Mucosa of descending colon (tissue), 3 donors: ENCODE measurements at places on chromosomes 1 and 21. TPM values are rescaled to one million over a fixed set of nuclear protein-coding genes. Genes with fewer than 3 reads are reported as not detected.

- DNase-seq, result peak; percentile 58
These were observed 87.1 kb upstream of the COL6A1 start for GRCh38 chr21:45894450-45894825.

DNA sequence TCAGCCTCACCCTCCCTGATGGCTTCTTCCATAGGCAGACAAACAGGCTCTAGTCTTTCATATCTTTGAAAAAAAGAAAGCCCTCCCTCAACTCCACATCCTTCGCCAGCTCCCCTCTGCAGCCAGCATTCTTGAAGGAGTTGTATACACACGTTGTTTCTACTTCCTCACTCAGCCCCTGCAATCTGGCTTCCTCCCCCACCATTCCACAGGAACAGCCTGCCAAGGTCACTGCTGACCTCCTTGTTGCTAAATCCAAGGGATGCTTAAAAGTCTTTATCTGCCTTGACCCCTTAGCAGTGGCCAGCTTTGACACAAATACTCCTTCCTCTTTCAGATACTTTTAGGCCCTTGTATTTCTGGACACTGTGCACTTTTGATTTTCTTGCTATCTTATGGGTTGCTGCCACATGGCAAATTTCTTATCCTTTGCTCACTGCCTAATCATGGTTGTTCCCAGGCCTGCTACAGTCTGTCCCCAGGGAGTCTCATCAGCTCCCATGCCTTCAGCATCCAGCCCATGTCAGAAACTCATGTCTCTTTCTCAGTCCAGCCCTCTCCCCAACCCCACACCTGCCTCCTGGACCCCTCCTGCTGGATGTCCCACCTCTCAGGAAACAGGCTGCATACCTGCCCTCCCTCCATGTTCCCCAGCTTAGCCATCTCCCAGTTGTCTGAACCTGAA is 8.3 kb downstream of the FAM229A start:
- DNase-seq, result peak; percentile 35

DNA sequence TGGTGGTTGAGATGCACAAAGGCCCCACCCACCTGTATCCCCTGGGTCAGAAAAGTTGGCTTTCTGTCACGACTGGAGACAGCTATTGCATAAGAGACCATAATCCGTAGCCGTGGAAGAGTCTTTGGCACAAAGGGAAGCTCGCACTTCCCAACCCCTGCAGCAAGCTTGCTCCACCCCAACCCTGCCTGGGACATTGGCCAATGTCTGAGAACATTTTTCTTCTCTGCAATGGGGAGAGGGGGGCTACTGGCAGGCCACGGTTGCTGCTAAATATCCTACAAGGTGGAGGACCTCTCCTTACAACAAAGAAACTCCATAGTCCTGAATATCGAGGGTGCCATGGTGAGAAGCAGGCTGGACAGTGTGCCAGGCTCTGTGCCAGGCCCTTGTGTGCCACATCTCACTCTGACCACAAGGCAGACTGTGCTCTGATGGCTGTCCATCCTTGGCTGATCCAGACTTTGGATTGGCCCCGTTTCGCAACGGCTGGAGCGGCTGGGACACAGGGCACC is 104.1 kb downstream of the CSMD2 start:
- peak; percentile 43 for DNase-seq

DNA sequence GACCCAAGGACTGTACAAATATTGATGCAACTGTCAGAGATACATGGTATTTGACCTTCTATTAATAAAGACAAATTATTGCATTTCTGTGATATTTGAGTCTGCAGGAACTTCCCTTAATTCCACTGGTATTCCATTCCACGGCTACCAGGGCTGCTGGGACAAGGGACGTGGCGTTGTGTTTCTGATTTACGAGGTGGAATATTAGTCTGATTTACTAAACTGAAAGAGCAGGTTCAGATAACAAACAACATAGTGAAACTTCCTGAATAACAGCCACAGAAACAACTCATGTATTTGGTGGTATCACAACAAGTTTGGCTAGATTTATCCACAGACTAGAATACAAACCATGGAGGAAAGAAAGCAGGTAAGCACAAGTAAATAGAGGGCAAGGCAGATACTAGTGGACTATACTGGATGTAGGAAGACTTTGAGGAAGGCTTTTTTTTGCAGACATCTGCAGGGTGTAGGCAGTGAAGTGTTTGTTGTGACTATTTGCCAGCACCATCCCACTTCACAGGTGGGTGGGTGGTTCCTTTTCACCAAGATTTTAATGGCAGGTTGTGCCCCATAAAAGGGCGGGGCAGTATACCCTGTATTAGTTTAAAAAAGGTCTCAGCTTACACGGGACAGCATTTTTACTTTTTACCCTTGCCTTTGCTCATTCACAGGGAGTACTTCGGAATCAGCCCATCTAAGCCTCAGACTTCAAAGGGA is 100.4 kb downstream of the FGGY start:
- peak; percentile 19 for DNase-seq

GRCh38 chr1:20609541-20609940 is 20.6 kb downstream of the CDA start:
- no peak for DNase-seq

- DNase-seq, result no peak
These were observed 118.5 kb downstream of the MATN1 start for GRCh38 chr1:30604801-30605440.

- no peak for DNase-seq
These were observed 129.3 kb upstream of the GJB5 start for GRCh38 chr1:34625521-34626015.

- no peak for DNase-seq
These were observed 470.3 kb upstream of the NCAM2 start for GRCh38 chr21:20527731-20528460.

GRCh38 chr1:60145771-60146170 is 72.2 kb upstream of the C1orf87 start:
- no peak for DNase-seq

- DNase-seq, result no peak
These were observed 62.8 kb downstream of the NRIP1 start for GRCh38 chr21:15001857-15002606.

- DNase-seq, result no peak
These were observed 314.0 kb downstream of the NTNG1 start for GRCh38 chr1:107454791-107455190.

- DNase-seq, result no peak
These were observed 16.6 kb downstream of the DDI2 start for GRCh38 chr1:15633756-15634420.

DNA sequence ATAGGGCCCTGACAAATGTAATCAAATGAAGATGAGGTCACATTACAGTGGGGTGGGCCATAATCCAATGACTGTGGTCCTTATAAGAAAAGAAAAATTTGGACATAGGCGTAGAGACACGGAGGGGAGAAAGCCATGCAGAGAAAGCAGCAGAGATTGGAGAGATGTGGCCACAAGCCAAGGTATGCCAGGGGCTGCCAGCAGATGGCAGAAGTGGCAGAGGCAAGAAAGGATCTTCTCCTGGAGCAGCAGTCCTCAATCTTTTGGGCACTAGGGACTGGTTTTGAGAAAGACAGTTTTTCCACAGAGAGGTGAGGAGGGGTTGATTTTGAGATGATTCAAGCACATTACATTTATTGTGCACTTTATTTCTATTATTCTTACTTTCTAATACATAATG is 355.1 kb downstream of the NPHP4 start:
- no peak for DNase-seq

DNA sequence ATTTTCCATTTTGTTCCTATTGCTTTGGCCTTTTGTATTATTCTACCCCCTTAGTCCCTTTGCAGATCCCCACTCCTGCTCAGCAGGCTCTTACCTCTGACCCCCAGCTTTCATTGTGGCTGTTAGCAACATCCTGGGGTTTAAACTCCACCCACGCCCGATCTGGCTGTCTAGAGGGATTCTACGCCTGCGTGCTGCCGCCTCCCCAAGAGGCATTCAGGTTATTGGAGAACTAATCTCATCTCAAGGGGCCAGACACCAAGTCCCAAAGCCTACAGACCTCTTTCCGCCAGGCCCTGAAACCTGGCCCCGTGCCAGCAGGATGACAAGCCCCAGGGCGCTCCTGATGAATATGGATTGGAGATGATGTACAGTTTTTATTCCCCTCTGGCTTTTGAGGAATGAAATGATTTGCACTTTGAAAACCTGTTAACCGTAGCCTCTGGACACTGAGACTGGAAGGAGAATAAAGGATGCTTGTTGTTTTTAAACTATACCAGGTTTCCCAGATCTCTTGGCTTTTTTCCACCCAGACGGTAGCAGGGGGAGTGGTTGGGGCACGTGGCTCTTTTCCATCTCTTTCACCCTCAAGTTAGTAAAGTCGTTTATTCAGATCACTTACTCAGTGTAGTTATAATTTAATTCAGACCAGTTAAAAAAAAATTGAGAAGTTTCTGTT is 14.5 kb upstream of the IKBKE start:
- DNase-seq, result no peak

DNA sequence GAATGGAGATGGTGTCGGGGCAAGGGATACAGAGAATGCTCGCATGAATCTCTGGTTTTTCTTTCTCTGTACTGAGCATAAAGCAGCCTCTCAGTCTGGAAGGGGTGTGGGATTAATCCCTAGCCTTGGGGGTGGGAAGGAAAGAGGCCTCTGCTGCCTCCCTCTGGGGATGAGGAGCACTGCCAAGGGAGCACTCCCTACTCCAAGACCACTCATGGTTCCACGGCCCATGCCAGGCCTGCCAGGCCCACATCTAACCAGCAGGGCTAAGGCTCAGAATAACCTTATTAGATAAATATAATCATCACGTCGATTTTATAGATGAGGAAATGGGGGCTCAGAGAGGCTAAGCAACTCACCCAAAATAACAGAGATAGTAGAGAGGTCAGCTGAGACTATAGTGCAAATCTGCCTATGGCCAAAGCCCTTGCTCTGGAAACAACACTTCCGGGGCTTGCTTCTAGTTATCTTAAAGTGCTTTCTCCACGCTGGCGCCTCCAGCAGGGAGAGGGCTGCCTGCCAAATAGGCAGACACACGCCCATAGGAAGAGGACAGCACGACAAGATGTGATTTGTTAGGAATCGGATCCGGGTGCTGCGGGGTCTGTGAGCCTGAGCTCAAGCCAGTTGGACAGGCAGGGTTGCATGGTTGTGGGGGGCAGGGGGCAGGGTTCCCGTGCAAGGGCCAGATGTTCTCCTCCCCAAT is 522 bp downstream of the TEX35 start:
- peak; percentile 63 for DNase-seq

GRCh38 chr1:20574686-20575540 is 14.0 kb upstream of the CDA start:
- DNase-seq, result peak; percentile 96

- DNase-seq, result no peak
These were observed 96.0 kb downstream of the ERG start for GRCh38 chr21:38402291-38402690.

GRCh38 chr1:43573066-43573800 is 42.5 kb downstream of the PTPRF start:
- no peak for DNase-seq

- no peak for DNase-seq
These were observed 205.2 kb downstream of the GRIK3 start for GRCh38 chr1:36829066-36829465.

DNA sequence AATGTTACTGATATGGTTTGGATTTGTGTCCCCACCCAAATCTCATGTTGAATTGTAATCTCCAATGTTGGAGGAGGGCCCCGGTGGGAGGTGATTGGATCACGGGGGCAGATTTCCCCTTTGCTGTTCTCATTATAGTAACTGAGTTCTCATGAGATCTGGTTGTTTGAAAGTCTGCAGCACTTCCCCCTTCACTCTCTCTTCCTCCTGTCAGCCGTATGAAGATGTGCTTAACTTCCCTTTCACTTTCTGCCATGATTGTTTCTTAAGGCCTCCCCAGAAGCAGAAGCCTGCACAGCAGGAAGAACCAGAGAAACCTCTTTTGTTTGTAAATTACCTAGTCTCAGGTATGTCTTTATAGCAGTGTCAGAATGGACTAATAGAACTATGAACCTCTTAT is 28.4 kb downstream of the TRIM33 start:
- DNase-seq, result no peak

DNA sequence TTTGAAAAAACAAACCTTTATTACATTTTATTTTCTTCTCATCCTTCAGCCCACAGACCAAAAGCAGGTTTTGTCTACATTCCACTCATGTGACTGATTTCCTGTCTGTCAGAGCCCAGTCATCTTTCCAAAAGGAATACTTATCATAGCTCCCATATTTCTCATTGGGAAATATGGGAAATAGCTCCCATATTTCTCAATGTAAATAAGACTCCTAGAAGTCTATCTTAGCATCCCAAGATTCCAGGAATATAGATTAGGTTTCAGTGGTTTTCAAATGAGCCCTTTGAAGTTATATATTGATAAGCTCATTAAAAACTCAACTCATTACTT is 19.1 kb upstream of the NRDC start:
- DNase-seq, result no peak

- no peak for DNase-seq
These were observed 66.9 kb downstream of the EPHB2 start for GRCh38 chr1:22777388-22778057.

- no peak for DNase-seq
These were observed 3.9 kb downstream of the TTLL10 start for GRCh38 chr1:1177452-1178206.

DNA sequence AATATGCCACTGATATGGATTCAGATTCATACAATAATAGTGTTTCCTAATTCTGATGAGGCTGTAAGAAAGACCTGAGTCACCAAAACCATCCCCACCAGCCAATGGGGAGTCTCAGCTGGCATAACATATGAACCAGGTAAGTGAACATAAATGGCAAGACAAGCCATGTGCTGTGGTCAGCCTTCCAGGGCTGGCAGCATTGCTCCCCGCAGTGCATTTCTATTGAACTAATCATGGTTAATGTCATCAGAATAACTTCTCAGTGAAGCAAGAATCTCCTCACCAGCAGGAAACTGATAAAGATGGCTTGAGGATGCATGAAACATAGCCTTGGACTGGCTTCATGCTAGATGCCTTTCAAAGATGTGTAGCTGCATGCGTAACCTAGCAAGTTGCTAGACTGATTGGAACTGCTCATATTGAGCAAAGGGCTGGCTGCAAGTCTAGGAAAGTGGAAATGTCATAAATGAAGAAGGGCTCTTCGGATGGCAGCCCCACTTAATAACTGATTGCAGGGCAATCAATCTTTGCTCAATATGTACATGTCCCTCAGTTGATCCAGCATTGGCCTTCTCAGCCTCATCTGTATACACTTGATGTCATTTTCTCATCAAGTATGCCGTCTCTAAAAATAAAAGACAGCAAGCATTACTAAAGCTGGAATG is 88.0 kb downstream of the NTNG1 start:
- no peak for DNase-seq

- DNase-seq, result no peak
These were observed 298.1 kb downstream of the TM2D1 start for GRCh38 chr1:61426885-61427284.

LTN1 gene
- 24.5 TPM for total RNA-seq

KRTAP19-3 gene
- total RNA-seq, result not detected

COL11A1 gene
- total RNA-seq, result 0.06 TPM

PRMT6 gene
- 13.7 TPM for total RNA-seq

ADAMTS4 gene
- 7.2 TPM for total RNA-seq

AMY2A gene
- total RNA-seq, result 0.76 TPM

SPRR2E gene
- not detected for total RNA-seq

SHE gene
- total RNA-seq, result 7.7 TPM

CYP4X1 gene
- 3.0 TPM for total RNA-seq

FALEC gene
- not detected for total RNA-seq

KRTAP10-10 gene
- total RNA-seq, result not detected

NCF2 gene
- total RNA-seq, result 8.3 TPM
